Muscle of leg (tissue), 16 donors: ENCODE measurements at places on chromosomes 12 and 14.

DNA sequence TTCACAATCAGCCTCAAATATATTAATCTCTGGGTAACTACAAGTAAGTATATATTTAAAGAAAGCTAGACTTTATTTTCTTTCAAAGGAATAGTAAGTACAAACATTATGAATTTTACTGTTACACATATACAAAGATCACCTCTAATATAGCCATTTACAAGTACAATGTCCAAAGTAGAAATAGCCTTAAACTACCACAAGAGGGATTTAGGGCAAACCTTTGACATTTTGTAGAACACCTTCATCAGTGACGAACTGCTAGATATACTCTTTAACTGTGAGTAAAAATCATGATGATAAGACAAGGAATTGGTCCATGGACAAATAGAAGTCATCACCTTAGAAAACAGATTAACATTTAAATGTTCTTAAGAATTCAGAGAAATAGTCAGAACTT is 69.8 kb downstream of the CNTN1 start:
- DNase-seq = no peak

- no peak for DNase-seq
Measured at GRCh38 chr12:130546494-130546893, 169.6 kb downstream of the RIMBP2 start.

DNA sequence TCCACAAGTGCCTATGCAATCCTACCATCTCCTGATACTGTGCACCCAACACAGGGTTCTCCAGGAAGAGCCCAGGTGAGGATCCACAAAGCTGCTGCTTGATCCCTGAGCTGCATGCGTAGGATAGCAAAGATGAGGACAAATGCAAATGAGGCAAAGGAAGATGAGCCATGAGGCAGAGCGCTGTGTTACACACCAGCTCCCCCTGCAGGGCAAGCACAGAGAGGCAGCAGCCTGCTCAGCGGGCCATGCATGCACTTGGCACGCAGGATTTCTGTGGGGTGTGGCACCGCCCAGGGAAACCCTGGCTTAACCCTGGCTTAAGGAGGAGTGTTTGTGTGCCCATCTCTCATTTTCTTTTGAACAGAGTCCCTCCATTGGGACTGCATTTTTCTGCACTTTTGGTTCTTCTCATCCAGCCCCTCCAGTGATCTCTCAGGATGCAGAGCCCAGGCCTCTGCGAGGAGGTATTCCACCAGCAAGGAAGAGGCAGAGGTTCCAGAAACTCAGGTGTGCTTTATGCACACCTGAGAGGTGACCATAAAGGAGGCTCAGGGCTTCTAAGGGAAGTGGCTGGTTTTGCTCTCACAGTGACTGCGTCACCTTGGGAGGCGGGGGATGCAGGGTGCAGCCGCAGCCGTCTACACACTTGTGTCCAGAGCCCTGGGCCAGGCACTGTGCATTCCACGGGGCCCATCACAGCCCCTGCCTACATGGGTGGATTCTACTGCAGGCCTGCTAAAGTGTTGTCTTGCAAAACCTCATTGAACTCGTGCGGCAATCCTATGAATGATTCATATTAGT is 973.3 kb upstream of the TMEM132C start:
- DNase-seq = peak; percentile 36

- DNase-seq = no peak
Measured at GRCh38 chr14:69131176-69131575, 21.7 kb downstream of the DCAF5 start.

DNA sequence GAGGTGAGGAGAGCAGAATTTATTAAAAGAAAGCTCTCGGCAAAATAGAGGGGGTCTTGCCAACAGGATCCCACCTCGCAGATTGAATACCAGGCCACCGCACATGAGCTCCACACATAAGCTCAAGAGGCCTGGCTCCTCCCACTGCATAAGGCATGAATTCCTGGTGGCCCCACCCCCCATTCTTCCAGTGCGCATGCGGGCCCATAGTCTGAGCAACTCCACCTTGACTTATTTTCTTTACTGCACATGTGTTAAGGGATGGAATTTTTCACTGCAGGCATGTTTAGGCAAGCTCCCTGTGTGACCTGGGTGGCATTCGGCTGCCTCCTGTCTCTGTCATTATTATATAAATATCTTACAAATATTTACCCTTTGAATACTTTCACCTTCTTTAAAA is 412.5 kb downstream of the RMST start:
- DNase-seq = no peak

GRCh38 chr12:121365416-121366062 is 13.3 kb upstream of the ANAPC5 start:
- no peak for DNase-seq

- DNase-seq = no peak
Measured at GRCh38 chr14:101202627-101203404, 299.3 kb upstream of the RTL1 start.

- DNase-seq = no peak
Measured at GRCh38 chr12:24945039-24945438, 3.9 kb downstream of the BCAT1 start.

DNA sequence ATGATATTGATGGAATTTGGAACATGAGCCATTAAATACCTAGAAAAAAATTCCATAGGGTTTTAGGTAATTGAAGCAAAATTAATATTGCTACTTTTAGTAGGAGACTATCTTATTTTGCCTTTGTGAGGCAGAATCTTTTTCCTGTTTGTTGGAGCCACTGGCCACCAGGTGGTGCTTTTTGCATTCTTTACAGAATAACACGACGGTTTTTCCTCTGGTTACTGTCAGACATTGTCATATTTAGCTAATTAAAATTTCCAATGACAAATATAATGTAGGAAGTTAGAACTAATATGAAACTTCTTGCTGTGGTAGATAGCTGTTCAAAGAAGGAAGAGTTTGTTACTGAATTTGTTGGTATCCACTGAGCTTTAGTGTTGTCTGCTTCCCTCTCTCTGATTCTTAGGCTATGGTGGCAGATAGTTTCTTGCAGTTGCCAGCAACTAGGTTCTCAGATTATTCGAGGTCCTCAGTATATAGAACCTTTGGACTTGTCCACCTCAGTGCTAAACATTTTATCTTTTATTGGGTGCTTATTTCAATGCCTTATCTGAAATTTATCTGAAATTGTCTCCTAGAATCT is 25.7 kb downstream of the RAB21 start:
- peak; percentile 49 for DNase-seq

DNA sequence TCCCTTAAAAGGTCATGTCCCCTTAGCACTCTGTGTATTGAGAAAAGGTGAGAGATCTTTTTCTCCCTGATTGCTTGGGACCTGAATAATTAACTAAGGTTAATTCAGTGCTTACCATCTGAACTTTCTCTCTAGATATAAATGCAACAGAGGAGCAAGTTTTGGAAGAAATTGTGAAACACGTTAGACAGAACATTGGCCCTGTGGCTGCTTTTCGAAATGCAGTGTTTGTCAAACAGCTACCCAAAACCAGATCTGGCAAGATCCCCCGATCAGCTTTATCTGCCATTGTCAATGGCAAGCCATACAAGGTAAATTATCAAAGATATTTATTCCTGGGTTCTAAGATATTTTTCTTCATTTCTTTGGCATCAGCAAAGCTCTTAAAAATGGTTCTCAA is 175.5 kb downstream of the ACSS3 start:
- no peak for DNase-seq

DNA sequence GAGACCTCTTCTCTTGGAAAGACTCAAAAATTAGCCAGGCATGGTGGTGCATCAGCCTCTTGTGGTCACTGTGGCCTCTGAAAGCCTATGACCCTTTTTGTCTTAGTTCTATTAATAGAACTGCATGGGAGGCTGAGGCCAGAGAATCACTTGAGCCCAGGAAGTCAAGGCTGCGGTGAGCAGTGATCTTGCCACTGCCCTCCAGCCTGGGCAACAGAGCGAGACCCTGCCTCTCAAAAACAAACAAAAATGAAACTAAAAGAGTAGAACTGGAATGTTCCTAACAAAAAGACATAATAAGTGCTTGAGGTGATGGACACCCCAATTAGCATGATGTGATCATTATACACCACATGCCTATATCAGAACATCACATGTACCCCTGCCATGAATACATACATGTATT is 197.0 kb upstream of the EEA1 start:
- no peak for DNase-seq

DNA sequence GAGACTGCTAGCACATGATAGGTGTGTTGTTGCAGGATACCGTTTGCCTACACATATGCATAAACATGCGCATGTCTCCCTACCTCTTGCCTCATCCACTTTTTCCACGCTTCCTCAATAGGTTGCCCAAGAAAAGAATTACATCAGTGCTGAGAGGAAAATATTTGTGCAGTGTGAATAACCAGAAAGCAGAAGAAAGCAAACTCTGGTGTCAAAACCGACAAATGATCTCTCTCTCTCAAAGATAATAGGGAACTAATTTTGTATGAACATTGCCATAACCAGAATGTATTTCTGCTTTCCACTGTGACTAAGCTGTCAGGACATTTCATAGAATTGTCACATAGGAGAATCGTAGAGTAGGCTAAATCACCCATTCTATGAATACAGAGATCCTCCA is 1.3 kb downstream of the CLEC7A start:
- peak; percentile 81 for DNase-seq

DNA sequence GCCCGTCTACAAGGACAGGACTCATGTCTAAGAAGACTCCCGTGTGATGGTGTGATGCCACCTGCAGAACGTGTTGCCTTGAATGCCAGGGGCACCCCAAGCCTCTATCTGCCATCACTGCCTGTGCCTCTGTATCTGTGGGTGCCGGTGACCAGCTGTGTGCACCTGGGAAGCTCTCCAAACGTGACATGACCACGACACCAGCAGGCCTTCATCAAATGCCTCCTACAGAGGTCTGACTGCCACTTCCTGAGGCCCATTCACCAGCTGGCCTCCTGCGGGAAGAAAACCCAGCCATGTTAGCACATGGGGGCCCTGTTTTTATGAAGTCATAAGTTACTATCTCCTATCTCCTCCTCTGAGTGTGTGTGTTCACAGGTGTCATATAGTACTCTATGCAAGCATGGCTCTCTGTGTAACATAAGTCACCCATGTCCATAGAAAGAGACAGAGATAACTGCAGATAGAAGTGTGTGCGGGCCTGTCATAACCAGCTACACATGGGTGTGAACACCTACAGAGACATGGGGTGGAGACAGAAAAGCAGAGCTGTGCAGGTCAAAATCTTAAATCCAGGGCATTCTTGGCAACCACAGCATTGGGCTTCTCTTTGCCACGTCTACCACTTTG is 18.3 kb upstream of the SERPINA4 start:
- no peak for DNase-seq

DNA sequence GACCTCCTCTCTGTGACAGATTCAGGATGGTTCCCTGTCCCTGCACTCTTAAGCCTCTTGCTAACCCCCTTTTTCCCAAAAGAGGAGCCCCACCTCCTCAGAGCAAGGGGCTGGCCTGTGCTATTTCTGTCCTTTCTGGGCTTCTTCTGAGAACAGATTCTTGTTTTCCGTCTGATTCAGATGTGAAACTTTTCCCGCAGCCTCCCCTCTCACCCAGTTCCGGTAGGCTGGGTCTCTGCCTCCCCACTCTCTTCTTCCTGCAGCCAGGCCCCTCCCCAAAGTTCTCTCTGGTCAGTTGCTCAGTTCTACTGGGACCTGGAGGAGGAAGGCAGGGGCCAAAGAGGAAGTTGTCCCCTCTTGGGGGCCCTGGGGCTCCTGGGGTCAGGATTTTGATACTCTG is 11.8 kb downstream of the PDE1B start:
- DNase-seq = peak; percentile 89

GRCh38 chr12:91931111-91931510 is 214.5 kb downstream of the BTG1 start:
- DNase-seq = peak; percentile 48

DNA sequence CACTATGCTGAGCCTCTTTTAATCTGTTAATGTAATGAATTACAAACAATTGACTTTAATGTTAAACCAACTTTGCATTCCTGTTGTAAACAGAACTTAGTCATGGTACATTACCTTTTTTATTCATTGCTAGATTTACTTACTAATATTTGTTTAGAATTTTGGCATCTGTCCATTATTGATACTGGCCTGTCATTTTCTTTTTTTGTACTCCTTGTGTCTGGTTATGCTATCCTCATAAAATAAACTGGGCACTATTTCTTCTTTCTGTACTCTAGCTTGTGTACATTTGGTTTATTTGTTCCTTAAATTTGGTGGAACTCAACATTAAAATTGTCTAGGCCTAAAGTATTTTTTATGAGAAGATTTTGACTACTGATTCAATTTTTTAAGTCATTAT is 32.1 kb downstream of the SPATA7 start:
- DNase-seq = no peak

DNA sequence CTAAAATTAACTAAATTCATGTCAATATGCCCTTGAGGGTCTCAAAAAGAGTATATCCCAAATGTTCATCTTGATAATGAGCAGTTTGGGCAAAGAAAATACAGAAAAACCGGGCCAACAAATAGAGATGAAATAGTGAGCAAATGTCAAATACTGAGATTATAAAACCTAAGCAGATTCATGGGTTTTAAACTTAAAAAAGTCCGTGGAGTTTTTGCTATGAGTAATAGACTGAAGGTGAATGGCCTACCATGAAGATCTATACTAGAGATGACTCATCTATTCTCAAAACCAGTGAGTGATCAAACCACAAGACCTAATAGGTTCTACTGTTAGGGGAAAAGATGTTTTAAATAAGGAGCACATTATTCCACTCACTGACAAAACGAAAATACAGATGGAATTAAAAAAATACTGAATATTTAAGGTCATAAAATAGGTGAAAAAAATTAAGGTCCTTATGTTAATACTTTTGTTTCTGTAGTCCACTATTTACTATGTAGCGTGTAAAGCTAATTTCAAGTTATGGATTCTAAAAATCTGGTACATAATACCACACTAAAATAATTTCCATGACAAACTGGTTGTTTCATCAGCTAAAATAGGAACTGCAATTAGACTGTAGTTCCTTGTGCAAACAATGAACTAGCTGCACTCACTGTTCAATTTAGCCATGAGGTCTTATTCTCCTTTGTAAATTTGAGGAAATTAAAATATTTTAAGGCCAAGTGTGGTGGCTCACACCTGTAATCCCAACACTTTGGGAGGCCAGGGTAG is 5.0 kb downstream of the HNRNPC start:
- no peak for DNase-seq

DNA sequence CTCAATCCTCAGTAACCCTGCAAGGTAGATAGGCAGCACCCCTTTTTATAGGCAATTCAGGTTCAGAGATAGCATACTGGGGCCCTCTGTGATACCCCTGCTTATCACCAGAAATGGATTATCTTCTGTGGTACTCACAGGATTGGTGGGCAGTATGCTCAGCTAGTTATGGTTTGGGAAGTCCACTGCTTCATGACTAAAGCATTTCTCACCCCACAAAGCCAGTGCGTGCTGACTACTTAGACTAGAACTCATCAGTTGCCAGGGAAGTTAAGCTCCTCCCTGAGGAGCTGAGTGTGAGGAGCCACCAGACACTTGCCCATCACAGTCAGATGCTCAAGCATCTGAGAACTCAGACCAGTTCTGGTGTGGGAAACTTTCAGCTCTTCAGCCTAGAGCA is 76.3 kb downstream of the SCAF11 start:
- DNase-seq = no peak

GRCh38 chr12:130847112-130847511 is 8.1 kb upstream of the STX2 start:
- no peak for DNase-seq
